ENCODE measurements at places on chromosomes 3 and 15. TPM values are rescaled to one million over a fixed set of nuclear protein-coding genes. Genes with fewer than 3 reads are reported as not detected.

GRCh38 chr3:62815981-62816380 lies 59.2 kb downstream of the CADPS start:
- no peak for DNase-seq

- DNase-seq: peak; percentile 28
Observed at GRCh38 chr15:39682366-39682765, 100.3 kb downstream of the FSIP1 start.

DNA sequence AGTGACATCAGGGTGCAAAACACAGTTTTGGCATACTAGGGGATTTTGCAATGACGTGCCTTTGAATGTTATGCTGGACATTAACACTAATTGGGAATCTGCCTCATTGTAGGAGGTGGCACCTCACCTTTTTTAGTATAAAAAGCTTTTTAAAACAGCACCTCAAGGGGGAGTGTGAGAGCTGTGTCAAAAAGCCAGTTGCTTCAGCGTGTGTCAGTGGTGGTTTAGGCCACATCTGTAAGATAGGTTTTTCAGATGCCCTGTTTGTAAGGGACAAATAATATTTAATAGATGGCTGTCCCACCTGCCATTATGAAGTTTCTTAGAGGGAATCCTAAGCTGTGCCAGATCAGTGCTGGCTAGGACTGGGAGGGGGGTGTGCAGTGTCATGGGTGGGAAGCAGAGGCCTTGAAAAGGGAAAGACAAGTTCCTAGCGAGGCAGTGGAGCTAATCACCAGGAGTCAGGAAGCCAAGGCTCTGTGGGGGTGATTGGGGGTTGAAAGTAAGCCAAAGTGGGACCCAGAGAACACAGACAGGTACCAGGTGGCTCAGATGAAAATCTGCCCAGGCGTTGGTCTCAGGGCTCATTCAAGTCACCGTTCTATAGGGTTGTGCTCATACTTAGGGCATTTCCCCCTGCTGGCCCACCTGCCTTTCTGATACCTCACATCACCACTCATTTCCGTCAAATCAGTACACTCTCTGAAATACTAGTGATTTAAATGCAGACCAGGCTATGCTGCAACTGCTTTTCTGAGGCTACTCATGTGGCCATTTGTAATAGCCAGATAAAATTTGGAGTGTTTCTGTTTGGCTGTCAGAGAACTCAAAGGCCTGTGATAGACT lies 120.5 kb downstream of the BBX start:
- no peak for DNase-seq

DNA sequence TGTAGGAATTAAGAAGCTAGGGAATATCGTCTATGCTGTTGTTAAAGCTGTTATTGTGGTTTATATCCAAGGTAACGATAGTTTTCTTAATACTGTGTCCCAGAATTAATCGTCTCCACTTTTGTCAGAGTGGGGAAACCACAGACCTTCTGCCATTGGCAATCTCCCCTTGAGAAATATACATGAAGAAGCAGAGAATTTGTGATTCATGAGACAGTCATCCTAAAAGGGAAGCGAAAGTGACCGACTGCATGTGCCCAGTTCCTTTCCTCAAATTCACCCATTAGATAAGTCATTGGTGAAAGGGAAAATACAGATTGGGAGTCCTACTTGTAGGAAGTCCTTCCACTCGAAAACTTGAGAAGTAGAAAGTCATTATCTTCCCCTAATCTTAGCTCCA lies 26.6 kb downstream of the DIPK2A start:
- peak; percentile 84 for DNase-seq

Gene CACNA2D2
- total RNA-seq: not detected
